Activated CD4-positive, alpha-beta T cell treated with anti-CD3 and anti-CD28 coated beads, Interleukin-2, amount 50 U/mL, for 48 hours (primary cell): ENCODE measurements at places on chromosomes 12 and 14.

GRCh38 chr12:131764738-131765137 lies 53.8 kb downstream of the SFSWAP start:
- DNase-seq, result no peak

DNA sequence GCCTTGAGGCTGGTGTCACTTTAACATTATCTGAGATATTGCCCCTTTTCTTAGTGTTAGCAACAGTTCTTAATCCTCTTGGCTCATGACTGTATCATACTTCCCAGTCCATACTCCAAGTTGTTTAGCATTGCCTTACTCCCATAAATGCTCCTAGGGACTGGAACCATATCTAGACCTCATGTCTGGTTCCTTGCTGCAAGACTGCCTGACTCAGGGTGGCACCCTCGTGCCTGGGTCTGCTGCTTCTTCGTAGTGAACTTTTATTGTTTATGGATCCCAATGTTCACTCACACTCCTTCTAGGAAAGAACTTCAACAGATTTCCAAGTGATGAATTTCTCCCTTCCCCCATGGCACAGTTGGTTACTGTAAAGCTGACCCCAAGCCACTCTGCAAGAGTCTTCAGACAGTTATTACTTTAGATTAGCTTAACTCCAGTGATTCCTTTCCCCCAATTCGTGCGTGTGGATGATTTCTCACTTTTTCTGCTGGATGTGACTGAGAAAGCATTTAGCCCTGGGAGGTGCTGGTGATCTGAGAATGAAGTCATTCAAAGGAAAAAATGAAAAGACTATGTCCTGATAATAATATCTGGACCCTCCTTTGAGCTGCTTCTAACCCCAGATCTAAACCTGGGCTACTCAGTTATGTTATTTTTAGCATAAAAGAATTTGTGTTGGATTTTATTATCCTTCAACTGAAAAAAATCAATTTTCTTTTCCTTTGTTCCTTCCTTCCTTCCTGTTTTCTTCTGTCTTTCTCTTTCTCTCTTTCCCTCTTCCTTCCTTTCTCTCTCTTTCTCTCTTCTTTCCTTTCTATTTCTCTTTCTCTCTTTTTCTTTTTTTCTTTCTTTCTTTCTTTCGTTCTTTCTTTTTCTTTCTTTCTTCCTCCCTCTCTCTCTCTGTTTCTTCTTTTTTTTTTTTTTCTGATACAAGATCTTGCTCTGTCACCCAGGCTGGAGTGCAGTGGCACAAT lies 47.5 kb upstream of the PPP1R12A start:
- no peak for DNase-seq

DNA sequence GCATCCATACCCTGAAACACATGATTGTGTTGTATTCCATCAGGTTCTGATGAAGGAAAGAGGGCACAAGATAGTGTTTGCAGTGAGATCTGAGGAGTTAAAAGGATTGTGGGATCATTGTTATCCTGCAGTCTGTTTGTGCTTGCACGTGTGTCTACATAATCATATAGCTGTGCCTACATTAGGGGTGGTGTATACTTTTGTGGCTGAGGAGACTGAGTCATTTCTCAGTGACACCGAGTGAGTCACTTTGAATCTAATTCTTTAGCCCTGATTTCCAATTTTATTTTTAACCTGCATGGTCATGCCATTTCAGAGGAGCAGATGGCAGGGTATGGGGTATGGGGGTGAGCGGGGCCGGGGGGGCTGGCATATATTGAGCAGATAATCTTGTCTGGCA lies 133.2 kb downstream of the ANO4 start:
- DNase-seq, result no peak

DNA sequence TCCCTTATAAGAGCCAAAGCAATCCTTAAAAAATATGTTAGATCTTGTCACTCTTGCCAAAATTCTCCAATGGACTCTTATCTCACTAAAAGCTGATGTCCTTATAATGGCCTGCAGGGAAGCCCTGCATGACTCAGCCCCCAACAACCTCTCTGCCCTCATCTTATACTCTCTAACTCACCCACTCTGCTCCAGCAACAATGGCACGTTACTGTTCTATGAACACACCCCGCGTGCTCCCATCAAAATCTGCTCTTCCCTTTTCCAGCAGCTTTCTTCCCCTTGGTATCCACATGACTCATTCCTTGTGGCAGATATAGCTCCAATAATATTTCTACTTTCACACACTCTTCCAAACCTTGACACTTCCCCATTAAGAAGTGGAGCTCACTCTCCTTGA lies 108.1 kb downstream of the DENND5B start:
- DNase-seq, result no peak

- no peak for DNase-seq
These were observed 1.9 kb upstream of the DHRS4 start for GRCh38 chr14:23951590-23952201.

DNA sequence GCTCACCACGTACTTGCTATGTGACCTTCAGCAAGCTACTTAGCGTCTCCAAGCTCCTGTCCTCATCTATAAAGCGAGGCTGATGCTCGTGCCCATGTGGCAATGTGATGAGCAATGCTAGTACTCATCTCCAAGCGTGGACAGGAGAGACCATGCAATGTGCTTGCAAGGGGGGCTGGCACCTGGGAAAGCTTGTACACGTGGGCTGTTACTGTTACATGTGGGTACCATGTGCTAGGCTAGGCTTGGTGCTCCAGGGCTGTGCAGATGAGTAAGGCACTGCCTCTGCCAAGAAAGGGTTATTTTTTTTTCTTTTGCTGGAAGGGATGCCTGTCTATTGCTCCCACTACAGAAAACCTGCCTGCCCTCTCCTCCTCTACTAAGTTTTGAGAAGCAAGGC lies 46.6 kb downstream of the TSPAN11 start:
- DNase-seq, result no peak

- DNase-seq, result no peak
These were observed 81.8 kb downstream of the PRIMA1 start for GRCh38 chr14:93706360-93706955.

- DNase-seq, result no peak
These were observed 14.1 kb upstream of the AMN1 start for GRCh38 chr12:31742891-31743290.

DNA sequence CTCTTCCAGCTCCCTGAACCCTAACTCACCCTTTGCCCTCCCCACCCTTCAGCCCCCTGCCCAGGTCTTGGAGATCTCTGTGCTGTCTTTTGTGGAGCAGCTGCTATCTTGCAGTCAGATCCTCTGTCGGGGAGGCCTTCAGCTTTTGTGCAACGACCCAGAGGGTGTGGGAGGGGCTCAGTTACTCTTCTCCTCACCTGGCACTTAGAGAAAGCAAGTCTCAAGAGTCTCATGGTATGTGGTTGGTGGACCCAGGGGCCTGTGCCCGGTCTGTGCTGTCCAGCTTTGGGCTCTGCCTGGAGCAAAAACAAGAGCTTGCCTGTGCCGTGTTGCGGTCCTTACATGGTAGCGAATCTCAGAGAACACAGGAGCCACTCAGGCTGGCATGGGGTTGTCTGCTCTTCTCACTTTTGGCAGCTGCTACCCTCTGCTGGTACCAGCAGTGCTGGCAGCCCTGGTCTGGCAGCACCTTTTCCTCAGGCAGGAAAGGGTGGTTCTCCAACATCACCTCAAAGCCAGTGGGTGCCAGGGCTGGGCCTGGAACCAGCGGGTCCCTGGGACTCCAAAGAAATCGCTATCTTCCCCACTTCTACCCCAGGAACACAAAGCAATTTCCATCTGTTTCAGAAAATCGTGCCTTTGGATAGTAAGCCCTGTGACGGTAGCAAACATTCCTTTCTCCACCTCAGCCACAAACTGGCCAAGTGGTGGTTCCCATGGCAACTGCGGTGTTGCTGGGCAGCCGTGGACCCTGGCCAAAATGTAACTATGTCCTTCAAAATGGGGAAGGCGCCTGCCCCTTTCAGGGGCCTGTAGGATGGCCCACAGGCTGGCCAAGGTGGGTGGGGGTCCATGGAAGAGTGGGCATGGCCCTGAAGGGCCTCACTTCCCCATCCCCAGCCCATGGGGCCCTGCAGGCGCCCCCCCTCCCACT lies 90.0 kb downstream of the RIN3 start:
- DNase-seq, result peak; percentile 41

DNA sequence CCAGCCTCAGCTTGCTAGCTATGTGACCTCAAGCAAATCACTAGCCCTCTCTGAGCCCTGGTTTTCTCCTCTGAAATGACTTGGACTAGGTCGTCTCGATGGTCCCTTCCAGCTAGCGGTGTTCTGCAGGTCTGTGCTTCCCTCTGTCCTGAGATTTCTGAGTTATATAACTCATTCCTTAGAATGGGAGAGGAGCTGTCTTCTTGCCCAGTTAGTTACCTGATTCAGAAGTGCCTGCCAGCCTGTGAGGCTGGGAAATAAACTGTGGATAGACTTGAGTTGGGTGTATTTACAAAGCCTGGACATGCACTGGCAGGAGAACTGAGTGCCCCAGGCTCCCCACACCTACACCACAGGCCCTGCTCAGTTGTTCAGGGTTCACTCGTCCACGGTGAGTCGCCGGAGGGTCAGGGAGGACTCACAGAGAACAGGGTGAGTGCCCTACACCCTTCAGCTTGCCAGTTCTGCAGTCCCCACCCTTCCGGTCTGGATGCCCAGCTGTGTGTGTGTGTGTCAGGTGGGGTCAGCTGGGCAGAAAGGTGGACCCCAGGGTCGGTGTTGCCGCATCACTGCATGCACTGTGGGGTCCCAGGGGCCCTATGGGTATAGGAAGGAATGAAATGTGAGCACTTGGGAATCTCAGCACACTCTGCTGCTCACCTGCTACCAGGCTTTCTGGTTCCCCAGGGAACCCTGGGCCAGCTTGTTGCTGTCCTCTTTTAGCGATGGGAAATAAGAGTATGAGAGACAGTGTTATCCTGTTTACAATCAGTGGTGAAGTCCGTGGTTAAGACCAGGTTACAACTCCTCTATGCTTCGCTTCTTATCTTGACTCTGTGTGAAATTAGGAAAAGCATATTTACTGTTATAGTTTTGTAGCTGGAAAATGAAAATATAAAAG lies 348.2 kb downstream of the DPF3 start:
- no peak for DNase-seq

DNA sequence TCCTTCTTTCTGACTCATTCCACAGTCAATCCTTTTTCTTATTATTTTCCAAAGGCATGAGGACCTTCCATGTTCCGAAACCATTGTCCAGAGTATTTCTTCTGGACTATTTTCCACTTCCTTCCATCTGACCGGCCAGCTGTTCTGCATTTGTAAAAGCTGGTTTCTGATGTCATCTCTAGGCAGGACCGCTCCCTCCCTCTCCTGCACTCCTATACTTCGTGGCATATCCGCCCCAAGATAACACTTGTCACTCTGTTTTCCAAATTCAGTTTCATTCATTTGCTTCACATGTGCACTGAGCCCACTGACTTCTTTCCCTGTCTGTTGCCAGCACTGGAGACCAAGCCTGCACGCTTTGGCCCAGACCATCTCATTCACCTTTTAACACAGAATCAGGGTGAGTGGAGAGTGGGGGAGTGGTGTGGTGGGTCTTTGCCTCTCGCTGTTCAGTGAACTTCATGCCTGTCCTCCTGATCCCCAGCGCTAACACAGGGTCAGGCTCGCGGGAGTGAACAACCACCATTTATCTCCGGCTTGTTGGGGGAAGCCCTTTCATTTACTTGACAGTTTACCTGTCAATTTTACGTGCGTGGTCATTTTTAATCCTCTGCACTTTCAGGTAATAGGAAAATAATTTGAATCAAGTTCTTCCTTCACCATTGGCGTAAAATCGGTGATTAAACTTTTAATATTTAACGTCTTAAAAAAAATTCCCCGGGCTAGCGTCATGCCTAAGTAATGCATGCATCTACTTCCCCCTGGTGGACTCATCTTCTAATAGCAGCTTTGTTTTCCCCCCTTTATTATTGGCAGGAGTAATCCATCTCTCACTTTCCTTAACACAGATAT lies 52.5 kb downstream of the C12orf75 start:
- DNase-seq, result no peak

DNA sequence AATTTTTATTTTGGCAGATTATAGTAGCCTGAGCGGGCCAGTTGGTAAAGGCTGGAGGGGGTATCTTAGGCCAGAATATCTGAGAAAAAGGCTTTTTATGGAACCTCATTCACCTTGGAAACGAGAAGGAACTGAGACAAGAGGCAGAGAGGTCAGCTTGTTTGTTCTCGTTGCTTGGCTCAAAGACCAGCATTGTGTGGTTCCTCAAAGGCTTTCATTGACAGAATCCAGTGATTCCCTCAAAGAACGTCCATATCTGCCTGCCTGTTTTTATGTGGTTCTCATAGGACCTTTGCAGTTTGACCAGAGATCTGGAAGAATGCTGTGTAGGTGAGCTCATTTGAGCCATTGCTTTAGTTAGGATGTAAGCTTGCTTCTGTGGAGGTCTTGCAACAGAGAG lies 117.3 kb downstream of the CFAP54 start:
- no peak for DNase-seq
